T-helper 22 cell (primary cell): ENCODE measurements at places on chromosomes 11 and 22.
A peak's percentile ranks its signal among the peaks of the same experiment; 100 is the strongest.

- DNase-seq, result no peak
These were observed 64.7 kb upstream of the CCND1 start for GRCh38 chr11:69576069-69576782.

DNA sequence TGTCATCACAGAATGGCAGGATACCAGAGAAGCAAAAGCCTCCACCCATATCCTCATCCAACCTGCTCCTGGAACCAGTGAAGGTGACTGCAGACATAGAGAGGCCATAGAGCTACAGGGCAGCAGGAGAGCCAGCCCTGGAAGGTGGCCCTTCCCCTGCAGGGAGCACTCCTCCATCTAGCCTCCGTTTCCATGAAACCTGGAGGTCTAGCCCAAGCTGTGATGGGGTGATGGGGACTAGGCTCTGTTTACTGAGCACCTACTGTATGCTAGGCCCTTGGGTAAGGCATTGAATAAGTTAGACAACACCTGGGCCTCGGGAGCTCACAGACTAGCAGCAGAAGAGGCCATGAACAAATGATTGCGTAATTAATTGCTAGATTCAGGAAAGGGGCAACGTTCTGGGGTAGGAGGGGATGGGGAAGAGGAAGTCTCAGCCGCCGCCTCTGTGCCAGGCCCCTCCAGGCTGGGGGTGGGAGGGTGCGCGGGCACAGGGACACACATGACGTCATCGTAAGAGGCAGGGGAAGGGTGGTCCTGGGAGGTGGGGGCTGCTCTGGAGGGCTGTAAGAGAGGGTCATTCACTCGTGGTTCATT is 784 bp upstream of the SYNGR1 start:
- DNase-seq, result no peak

DNA sequence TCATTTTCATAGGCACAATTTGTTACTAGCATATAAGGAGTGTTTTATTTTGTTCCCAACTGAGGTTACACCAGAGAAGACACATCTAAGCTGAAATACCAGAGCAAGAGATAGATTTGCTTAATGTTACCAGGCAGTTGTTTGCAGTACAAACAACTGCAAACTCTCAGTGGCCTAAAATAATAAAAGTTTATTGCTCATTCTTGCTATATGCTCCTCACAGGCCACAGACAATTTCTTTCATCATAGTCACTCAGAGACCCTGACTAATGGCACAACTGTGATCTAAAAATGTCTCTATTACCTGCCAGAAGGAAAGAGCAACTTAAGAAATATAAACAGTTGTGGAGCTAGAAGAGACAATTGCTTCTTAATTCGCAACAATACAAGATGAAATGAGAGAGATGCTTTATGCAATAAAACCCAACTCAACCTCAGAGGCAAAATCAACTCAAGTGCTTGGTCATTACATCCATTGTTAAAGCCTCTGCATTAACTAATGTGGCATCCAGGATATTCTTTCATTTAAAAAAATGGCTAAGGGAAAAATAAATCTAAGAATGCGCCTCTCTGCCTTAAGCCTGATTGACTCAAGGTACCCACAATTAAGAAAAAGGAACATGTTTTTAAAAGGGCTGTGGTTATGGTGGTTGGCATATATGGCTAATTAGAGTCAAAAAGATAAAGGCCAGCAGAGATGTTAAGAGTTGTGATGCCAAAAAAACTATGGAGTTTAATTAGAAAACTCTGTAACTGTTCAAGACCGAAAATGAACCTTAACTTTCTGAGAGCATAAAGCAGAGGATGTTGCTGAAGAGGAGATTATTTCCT is 103.7 kb downstream of the CD44 start:
- DNase-seq, result no peak

DNA sequence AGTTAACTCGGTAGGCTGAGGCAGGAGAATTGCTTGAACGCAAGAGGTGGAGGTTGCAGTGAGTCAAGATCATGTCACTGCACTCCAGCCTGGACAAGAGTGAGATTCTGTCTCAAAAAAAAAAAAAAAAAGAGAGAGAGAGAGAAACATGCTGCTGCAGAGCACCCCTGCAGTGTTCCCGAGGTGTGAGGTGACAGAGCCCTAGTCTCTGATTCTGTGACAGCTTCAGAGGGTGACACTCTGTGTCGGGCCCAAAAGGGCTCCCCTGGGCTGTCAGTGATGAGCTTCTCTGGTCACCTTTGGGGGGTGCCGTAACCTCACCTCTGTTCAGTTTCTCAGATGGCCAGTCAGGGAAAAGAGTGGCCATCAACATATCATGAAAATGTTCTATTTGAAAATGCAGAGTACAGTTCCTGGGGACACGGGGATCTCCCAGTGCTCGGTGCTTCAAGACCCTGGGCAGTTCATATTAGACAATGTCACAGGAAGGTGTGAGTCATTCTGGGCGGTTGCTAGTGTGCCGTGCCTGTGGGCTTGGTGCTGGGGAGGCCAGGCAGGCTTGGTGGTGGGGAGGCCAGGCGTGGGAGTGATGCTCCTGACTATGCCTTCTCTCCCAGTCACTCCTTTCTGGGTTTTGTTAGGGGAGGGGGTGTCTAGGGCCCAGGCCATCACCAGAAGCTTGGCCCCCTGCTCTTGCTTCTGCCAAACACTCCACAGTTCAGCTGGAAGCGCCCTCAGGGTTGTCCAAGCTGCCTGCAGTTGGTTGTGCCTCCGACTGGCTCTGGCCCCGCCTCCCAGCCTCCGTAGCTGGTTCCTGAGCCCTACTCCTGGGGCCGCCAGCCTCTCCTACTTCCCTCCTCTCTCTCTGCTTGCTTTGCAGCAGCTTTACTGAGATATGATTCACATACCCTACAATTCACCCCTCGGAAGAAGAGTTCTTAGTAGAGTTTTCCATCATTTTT is 52.5 kb upstream of the CLDN5 start:
- DNase-seq, result no peak

GRCh38 chr11:118820412-118821357 is 29.7 kb upstream of the DDX6 start:
- DNase-seq, result no peak

- DNase-seq, result no peak
These were observed 108.3 kb downstream of the ENTHD1 start for GRCh38 chr22:39785232-39785631.

- no peak for DNase-seq
These were observed 333.9 kb downstream of the CADM1 start for GRCh38 chr11:115170133-115170815.

DNA sequence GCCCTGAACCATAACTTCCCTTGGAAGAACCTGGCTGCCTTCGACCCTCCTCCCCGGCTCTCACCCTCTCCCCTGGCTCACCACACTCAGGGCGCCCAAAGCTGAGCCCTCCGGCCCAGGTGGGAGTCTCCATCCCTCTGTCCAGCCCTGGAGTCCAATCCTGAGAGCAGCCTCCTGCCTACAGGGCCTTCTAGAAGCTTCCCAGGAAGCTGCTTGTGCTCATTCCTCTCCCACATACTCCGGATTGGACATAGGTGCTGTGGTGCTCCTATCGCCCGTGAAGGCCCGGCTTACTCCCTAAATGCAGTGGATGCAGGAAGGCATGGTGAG is 1332.0 kb downstream of the BRD1 start:
- DNase-seq, result no peak

DNA sequence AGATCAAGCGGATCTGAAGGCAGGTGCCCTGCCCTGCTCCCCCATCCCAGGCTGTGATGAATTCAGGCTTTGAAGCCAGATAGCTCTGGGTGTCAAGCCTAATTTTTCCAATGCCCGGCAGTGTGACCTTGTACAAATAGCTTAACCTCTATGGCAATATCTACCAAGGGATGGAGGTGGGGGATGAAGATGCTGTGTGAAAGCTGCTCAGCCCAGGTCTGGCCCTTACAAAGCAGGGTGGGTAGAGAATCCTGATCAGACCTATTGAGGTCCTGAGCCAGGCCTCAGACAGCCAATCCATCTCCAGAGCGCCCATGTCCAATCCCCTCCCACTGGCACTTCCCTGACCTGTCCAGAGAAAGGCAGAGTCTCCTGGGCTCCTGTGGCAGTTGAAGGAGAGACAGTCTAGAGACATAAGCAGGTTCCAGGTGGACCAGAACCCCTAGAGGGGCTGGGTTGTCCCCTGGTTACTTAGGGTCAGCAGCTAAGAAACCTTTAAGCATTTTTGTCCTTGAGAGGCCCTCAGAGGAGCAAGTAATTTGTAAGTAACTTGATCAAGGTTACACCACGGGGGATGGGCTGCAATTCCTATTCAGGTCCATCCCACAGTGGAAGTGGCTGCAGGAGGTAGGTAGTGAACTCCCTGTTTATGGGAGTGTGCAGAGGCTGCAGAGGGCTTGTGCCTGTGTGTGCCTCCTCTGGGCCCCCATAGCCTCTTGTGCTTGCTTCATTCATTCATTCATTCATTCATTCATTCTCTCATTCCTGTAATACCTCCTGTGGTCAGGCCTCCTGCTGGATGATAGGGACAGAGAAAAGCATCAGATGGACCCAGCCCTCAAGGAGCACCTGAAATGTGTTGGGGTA is 10.4 kb downstream of the P2RY2 start:
- DNase-seq, result no peak

DNA sequence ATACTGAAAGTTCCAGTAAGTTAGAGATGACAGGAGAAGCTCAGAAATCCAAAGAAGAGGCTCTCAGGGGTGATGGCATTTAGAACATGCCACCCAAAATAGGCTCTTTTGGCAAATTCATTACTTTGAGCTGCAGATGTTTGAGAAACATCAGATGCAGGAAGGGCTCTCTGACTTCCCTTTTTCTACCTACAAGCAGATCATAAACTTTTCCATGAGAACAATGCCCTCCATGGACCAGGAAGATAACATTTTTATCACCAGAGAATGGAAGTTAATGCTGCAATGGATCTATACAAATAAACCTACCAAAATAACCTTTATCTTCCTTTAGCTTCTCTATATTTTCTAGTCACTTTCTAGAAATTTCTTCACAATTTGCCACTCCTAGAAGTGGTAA is 32.7 kb upstream of the FAR1 start:
- no peak for DNase-seq

DNA sequence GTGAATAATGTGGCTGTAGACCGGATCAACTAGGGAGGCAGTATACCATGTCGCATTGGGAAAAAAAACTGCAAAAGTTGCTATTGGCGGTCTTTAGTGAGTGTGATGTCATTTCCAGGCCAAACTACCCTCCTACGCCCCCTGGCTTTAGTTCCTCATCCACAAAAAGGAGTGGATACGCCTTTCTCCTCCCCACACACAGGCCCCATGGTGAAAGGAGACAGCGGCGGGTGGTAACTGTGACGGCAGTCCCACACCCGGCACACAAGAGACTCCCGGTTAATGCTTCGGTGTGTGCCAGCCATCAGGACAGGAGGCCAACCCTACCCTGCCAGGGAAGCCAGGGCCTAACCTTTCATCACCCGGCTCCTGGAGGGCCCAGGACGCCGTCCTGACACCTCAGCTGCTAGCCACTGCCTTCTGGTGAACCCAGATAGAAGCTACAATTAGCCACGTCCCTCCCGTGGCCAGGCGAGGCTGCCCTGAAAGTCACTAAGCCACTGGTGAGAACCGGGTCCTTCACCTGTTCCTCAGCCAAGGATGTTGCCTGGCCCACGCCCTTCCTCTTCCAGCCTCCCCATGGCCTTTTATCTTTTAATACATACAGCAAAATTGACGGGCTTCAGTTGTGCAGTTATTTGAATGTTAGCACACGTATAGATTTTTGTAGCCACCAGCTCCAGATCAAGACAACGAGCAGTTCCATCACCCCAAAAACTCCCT is 10.8 kb downstream of the TP53I11 start:
- DNase-seq, result no peak

- no peak for DNase-seq
These were observed 20.6 kb downstream of the BCR start for GRCh38 chr22:23200898-23201297.

DNA sequence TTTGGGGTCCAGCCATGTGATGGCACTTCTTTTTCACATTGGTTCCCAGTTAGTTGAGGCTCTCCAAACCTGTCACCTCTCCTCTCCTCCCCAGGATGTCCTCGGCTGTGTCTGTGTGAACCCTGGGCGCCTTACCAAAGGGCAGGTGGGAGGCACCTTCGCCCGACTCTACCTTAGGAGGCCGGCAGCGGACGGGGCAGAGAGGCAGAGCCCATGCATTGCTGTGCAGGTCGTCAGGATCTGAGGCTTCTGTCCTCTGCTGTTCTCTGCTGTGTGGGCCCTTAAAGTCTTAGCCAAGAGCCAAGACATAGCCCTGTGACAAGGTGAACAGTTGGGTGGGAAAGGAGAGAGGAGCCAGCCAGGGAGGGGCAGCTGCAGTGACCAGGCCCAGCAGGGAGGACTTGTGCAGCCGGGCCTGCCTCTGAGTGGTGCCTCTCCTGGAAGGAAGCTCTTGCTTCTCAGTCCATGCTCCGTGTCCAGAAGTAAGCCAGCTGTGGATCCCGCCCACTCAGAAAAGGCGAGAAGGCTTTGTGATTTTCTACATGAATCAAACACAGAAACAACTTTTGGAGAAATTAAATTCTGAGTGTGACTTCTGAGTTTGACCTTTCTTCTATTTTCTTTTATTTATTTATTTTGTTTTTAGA is 17.5 kb upstream of the CDC42EP2 start:
- no peak for DNase-seq

GRCh38 chr11:36512016-36512415 is 1.9 kb upstream of the TRAF6 start:
- no peak for DNase-seq

GRCh38 chr11:110455718-110456117 is 26.0 kb downstream of the FDX1 start:
- no peak for DNase-seq

- DNase-seq, result no peak
These were observed 34.1 kb upstream of the CALCA start for GRCh38 chr11:15006139-15006759.

- no peak for DNase-seq
These were observed 67.3 kb downstream of the GAS2 start for GRCh38 chr11:22733475-22734248.

DNA sequence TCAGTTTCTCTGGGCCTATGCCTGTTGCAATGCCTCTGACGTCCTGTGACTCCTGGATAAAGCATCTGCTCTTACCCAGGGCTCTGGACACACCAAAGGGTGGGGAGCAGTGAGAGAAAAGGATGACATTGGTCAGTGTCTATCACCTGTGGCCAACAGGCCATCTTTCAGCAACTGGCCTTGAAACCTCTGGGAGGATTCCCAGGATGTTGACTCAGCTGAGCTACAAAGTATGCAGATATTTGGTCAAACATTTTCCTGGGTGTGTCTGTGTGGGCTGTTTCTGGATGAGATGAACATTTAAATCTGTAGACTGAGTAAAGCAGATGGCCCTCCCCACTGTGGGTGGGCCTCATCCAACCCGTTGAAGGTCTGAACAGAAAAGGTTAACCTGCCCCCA is 149.9 kb downstream of the SPATA19 start:
- no peak for DNase-seq

GRCh38 chr11:76208438-76209374 is 2.4 kb upstream of the WNT11 start:
- peak; percentile 51 for DNase-seq

GRCh38 chr11:68825571-68825970 is 16.1 kb downstream of the CPT1A start:
- DNase-seq, result no peak

GRCh38 chr22:42436404-42436803 is 4.2 kb upstream of the NFAM1 start:
- no peak for DNase-seq

- no peak for DNase-seq
These were observed 157.3 kb downstream of the SWAP70 start for GRCh38 chr11:9821008-9821752.
